Effector CD4-positive, alpha-beta T cell (primary cell): ENCODE measurements at places on chromosomes 2 and 18.

DNA sequence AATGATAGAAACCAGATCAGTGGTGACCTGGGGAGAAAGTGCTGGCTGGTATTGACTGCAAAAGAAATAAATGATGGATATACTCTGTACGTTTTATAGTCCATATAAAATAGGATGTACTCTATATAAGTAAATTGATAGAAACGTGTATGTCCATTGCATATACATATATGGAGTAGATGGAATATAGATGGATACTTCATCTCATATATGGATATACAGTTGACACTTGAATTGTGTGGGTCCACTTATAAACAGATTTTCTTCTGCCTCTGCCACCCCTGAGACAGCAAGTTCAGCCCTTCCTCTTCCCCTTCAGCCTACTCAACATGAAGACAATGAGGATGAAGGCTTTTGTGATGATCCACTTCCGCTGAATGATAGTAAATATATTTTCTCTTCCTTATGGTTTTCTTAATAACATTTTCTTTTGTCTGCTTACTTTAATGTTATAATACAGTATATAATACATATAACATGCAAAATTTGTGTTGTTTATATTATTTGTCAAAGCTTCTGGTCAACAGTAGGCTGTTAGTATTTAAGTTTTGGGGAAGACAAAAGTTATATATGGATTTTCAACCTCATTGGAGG is 76.1 kb upstream of the MYCN start:
- DNase-seq = no peak

GRCh38 chr2:85987266-85988174 is 98.7 kb upstream of the ST3GAL5 start:
- DNase-seq = no peak

DNA sequence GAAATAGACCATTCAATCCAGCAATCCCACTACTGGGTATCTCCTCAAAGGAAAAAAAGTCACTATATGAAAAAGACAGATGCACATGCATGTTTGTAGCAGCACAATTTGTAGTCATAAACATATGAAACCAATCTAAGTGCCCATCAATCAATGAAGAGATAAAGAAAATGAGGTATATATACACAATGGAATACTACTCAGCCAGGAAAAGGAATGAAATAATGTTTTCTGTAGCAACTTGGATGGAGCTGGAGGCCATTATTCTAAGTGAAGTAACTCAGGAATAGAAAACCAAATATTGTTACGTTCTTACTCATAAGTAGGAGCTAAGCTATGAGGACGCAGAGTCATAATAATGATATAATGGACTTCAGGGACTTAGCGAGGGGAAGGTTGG is 45.2 kb upstream of the LRRC30 start:
- DNase-seq = no peak

DNA sequence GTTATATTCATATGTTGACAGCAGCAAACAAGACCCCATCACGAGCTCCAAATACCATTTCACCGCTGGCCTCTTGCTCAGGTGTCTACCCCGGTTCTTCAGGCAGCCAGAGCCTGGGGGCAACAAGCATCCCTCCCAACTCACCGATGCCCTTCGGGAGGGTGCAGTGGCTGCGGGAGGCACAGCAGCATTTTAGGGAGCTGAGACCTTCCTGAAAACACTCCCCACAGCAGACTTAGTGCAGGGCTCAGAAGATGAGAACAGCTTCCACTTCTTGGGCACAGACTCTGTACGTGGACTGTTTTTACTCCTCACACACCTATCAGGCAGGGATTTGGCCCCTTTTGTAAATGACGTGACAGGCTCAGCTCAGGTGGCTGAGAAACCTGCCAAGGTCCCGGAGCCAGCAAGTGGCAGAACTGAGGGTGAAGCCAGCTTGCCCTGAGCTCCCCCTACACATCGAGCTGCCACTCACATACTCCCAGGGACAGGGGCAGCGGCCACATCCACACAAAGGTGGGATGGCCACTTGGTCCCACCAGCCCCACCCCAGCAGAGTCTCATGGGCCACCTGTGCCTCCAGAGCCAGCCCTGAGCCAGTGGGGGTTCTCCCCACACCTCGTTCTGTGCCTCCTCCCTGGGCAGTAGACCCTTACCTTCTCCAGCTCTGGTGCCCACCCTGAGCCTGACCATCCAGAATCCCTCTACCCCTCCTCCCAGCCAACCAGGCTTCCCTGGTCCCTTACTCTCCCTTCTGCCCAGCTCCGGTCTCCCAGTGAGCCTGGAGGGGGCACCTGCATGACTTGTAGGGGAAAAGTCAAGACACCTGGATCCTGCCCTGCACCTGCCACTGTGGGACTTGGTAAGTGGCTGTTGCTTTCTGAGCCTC is 28.5 kb downstream of the CYP27C1 start:
- DNase-seq = no peak

DNA sequence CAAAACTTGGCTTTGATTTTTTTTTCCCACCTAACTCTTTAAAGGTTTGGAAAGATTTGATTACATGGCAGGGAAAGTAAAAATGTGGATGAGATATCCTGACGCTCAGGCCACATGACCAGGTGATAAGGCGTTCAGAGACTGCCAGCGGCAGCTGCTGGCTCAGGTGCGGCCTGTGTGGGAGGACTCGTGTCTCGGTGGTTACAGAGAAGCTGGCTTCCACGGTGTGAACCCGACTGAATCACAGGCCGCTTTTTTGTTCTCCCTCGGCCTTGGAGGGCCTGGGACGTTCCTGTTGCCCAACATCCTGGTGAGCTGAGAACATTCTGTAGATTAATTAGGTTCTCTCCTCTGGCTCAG is 124.2 kb upstream of the ZNF516 start:
- no peak for DNase-seq

DNA sequence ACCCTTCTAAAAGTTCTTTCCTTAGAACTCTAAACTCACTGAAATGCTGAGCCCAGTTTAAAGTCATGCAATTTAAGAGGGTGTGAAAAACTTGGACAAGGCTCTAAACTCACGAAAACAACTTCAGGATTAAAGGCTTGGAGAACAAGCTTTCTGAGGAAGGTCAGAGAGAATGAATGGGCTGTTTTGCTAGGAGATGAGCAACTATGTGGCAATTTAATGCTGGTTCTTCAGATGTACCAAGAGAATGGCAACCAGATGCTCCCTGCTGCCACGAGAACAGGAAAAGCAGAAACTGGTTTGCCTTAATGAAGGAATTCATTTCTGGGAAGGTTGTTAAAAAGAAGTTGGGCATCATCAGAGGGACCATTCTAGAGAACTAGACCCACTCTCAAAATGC is 77.8 kb upstream of the PMAIP1 start:
- no peak for DNase-seq

- no peak for DNase-seq
These were observed 99.0 kb downstream of the SNTG2 start for GRCh38 chr2:1049691-1050090.

GRCh38 chr2:127196998-127197397 is 23.1 kb downstream of the CYP27C1 start:
- DNase-seq = no peak

- no peak for DNase-seq
These were observed 358.7 kb upstream of the SETBP1 start for GRCh38 chr18:44321868-44322590.

DNA sequence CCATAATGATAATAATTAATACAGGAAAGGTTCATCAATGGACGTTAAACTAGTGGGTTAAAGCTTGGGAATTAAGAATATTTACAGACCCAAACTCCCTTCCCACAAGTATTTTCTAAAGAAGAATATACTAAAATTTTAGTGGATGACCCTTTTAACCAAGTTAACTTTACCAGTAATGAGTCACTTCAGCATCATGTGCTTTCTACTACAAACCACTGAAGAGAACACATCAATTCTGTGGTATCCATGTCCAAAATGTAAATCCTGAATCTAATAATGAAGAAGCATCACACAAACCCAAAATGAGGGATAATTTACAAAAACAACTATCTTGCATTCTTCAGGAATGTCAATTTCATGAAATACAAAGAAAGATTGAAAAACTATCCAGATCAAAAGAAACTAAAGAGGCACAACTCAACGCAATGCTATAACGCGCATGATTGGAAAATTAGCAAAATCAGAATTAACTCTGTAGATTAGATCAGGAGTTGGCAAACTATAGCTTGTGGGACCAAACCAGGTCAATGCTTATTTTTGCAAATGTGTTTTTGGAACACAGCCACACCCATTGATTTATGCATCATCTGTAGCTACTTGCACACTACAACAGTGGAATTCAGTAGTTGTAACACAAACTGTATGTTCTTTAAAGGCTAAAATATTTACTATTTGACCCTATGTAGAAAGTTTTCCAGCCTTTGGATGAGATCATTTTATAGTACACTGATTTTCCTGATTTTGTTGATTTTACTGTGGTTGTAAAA is 27.5 kb downstream of the COPS8 start:
- DNase-seq = no peak

- no peak for DNase-seq
These were observed 40.5 kb downstream of the HS6ST1 start for GRCh38 chr2:128277961-128278681.

GRCh38 chr18:79803611-79804051 is 5.9 kb downstream of the KCNG2 start:
- no peak for DNase-seq
